ENCODE measurements at places on chromosomes 1 and 21.

DNA sequence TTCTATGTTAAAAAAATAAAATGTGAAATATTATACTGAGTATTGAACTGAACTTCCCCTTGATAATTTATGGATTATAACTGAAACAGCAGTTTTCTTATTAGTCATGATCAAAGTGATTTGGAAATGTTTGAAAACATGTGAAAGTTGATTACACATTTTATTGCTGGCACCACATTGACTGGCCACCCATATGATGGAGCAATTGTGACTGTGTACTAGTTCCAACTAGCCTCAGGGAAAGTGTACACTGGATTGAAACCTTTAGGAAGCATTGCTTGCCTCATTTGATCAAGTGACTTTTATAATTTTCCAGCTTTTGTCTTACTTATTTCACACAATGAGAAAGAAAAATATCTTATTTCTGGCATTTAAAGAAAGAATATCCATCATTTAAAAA lies 128.0 kb upstream of the ADGRL2 start:
- DNase-seq, result no peak

GRCh38 chr1:107936498-107937481 lies 28.2 kb downstream of the VAV3 start:
- DNase-seq, result peak; percentile 89

DNA sequence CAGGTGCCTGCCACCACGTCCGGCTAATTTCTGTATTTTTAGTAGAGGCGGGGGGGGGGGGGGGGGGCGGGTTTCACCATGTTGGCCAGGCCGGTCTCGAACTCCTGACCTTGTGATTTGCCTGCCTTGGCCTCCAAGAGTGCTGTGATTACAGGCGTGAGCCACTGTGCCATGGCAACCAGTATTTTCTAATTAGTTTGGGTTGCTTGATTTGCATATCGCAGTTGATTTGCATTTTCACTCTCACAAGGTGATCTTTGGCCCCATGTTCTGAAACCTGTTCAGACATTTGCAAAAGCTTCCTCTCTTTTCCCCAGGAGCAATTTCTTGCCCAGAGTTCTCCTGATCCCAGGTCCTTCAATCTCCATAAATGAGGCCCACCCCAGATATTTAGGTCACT lies 1.7 kb downstream of the TOR3A start:
- DNase-seq, result no peak

- DNase-seq, result no peak
Measured at GRCh38 chr1:51002516-51002915, 32.5 kb downstream of the CDKN2C start.

DNA sequence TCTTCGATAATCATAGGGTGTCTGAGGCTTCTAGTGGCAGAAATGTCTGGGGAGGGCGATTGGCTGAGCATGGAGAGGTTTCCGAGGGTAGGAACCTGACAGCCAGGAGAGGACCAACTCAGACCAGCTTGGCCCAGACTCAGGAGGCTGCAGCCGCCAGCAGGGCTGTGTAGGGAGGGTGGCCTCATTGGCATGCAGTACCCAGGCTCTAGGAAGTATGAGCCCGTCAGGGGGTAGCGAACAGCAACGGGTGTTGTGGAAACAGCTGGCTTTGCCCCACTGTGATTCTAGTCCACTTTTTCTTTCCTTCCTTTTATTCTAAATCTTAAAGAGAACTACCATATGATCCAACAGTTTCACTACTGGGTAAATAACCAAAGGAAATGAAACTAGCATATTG lies 103.3 kb downstream of the DIRAS3 start:
- DNase-seq, result peak; percentile 1

DNA sequence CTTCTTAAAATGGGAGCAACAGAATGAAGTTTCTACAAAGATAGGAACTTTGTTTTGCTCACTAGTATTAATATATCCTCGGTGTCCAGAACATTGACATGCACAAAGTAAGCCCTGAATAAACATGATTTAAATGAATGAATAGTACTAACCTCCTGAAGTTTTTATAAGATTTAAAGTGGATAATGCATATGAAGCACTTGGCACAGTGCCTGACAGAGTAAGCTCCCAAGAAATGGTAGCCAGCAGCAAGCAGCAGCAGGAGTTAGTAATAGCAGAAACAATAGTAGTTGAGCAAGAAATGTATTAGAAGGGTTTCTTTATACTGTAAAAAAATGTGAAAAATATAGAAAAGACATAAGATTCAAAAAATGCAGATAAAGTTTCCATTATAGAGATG lies 258.1 kb upstream of the C1orf87 start:
- DNase-seq, result no peak

DNA sequence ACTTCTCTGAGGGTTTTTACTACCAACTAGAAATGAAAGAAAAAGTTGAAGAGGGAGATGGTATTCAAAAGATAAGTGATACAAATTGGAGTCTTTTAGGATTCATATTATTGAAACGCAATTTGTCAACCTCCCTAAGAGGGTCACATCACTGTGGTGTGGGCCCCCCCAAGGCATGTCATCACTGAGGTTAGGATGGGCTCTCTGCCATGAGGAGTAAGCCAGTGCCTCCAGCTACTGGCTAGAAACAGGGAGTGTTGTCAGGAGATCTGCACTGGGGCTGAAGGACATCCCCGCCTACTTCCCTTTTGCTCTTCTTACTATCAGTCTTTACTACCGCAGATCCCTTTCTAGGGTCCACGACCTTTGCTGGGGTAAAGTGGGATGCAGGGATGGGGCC lies 25.9 kb downstream of the ITSN1 start:
- DNase-seq, result peak; percentile 22

DNA sequence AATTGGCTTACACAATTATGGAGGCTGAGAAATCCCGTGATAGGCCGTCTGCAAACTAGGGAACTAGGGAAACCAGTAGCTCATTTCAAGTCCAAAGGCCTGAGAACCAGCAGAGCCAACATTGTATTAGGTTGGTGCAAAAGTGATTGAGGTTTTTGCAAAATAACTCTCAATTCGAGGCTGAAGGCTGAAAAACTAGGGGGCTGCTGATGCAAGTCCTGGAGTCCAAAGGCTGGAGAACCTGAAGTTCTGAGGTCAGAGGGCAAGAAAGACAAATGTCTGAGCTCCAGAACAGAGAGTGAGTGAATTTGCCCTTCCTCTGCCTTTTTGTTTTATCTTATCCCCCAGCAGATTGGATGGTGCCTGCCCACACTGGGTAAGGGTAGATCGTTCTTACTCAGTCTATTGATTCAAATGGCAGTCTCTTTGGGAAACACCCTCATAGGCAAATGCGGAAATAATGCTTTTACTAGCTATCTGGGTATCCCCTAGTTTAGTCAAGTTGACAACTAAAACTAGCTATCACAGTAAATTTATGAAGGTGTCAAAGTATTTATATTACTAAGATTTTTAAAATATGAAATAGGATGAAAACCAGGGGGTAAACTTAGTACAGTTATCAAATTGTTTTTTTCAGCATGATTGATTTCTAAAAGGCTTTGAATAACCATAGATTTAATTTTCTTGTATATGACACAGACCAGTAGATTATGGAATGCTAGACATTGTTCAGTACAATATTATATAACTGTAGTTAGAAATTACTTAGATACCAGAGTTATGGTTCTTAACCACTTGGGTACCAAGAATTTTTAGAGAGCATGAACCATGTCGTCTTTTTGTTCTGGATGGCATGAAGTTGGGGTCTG lies 15.4 kb downstream of the RABGAP1L start:
- no peak for DNase-seq

- no peak for DNase-seq
Measured at GRCh38 chr1:192632188-192632587, 3.8 kb upstream of the RGS13 start.

DNA sequence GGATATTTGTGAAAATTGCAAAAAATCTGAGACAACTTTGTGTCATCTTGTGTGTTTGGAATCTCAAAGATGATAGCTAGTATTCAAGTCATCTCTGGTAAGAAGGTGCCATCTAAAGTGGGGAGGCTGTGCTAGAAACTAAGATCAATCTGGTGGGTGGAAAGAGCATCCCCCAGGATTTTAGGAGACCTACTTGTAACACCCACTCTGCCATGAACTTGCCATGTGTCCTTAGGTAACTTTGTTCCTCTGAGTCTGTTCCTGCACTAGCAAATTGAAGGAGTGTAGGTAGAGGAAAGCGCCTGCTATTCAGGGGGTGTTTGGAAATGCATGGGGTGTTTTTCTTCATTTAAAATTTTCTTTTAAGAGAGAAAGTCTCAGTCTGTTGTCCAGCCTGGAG lies 24.4 kb downstream of the LGR6 start:
- DNase-seq, result no peak

DNA sequence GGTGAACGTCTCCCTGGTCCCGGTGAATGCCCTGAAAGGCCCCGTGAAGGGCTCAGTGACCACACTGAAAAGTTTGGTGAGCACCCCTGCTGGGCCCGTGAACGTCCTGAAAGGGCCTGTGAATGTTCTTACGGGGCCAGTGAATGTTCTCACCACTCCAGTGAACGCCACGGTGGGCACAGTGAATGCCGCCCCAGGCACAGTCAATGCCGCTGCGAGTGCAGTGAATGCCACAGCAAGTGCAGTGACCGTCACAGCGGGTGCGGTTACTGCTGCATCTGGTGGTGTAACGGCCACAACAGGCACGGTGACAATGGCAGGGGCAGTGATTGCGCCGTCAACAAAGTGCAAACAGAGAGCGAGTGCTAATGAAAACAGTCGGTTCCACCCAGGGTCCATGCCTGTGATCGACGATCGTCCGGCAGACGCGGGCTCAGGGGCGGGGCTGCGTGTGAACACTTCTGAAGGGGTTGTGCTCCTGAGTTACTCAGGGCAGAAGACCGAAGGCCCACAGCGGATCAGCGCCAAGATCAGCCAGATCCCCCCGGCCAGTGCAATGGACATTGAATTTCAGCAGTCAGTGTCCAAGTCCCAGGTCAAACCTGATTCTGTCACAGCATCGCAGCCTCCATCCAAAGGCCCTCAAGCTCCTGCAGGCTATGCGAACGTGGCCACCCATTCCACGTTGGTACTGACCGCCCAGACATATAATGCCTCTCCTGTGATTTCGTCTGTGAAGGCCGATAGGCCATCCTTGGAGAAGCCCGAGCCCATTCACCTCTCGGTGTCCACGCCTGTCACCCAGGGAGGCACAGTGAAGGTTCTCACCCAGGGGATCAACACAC lies 41.5 kb downstream of the ZBTB17 start:
- no peak for DNase-seq

- DNase-seq, result peak; percentile 29
Measured at GRCh38 chr1:60564916-60565750, 491.6 kb upstream of the C1orf87 start.

DNA sequence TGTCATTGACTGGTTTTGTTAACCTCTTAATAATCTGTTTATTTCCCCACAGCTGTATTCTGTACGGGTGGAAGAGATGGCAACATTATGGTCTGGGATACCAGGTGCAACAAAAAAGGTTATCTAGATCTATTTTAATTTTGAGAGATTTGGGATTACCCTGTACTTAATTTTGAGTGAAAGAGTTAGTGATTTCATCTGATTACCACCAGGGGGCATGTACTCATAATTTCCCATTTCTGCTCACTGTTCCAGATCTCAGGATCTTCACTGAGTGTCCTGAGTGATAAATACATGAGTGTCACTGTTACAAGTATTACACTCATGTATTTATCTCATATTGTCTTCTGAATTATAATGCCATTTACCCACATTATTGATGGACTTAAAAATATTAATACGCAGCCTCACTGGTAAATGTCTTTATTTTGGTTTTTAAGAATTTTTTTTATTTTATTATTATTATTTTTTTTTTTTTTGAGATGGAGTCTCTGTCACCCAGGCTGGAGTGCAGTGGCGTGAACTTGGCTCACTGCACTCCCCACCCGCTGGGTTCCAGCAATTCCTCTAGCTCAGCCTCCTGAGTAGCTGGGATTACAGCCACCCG lies 27.4 kb downstream of the DTL start:
- peak; percentile 74 for DNase-seq

DNA sequence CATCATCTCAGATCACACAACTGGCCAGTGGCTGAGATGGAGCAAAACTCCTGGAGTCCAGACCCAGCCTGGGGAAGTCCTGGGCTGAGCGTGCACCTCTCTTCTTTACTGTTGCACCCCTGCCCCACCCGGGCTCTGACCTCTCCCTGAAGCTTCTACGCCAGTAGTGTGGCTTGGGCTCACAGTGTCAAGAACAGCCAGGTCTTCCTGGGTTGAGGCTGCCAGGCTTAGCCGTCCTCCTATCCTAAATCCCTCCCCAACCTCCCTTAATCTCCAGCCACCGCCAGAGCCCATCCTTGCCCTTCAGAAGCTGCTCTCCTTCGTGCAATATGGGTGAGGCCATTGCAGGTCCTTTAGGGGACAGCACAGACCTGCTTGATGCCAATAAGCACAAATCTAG lies 399.2 kb upstream of the VAMP3 start:
- no peak for DNase-seq

GRCh38 chr21:38993561-38993960 lies 187.8 kb downstream of the ETS2 start:
- DNase-seq, result no peak

DNA sequence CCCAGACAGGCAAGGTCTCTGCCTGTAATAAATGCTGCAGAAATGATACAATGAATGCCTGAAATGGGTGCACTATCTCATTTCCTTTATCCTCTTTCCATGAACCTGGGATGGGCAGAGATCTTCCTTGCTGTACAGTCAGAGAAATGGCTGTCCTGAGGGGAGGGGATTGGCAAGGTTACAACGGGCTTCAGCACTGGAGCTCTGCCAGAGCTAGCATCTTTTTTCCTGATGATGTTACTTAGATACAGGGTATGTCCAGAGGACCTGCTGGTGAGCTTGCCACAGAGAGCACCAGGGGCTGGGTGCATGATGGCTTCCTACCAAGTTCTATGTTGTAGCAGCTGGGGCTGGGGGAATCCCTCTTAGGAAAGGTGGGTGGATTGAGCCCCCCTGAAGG lies 115.1 kb downstream of the PLXNA2 start:
- no peak for DNase-seq

DNA sequence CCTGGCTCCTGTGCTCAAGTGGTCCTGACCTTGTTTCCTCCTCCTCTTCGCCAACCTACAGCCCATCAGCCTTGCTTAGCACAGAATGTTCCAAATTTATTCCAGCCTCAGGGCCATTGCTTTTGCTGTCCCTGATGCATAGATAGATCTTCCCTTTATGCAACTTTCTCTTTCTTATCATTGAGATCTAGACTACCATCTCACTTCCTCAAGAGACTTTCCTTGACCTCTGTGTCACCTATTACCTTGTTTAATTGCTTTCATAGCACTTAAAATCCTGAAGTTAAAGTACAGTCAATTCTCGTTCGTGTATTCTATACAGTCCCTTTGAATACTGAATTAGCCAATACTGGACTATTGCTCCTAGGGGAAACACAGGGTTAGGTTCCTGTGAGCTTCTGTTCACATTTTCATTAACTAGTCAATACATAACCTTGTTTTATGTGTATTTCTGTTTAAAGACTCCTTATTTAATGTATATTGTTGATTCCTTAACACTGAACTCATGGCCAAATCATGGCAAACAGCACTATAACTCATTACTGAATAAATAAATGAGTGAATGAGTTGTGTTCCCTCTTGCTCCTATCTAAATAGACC lies 26.2 kb upstream of the MCOLN3 start:
- no peak for DNase-seq

Data from hematopoietic multipotent progenitor cell treated with erythropoietin and hydrocortisone succinate and interleukin-3 and kit ligand, for 4 days (in vitro differentiated cells).